ENCODE measurements at places on chromosomes 12 and 14. TPM values are rescaled to one million over a fixed set of nuclear protein-coding genes. Genes with fewer than 3 reads are reported as not detected.
A peak's percentile ranks its signal among the peaks of the same experiment; 100 is the strongest.

DNA sequence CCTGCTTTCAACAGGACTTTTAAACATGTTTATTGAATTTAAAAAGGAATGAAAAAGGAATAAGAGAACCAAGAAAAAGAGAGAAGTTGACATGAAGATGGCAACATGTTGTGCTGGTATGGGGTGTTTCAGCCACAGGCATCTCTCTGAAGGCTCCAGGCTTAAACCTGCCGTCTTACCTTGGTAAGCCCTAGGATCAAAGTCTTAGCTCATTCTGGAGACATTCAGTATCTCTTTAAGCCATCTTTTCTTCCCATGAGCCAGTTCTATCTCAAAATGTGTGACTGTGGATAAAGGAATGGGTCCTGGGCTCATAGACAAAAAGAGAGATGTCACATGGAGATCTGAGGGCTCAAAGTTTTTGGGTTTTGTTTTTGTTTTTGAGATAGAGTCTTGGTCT, 1.6 kb upstream of the TFCP2 start:
- no peak for DNase-seq

GRCh38 chr14:105861985-105862465, 335.6 kb downstream of the TMEM121 start:
- no peak for DNase-seq

DNA sequence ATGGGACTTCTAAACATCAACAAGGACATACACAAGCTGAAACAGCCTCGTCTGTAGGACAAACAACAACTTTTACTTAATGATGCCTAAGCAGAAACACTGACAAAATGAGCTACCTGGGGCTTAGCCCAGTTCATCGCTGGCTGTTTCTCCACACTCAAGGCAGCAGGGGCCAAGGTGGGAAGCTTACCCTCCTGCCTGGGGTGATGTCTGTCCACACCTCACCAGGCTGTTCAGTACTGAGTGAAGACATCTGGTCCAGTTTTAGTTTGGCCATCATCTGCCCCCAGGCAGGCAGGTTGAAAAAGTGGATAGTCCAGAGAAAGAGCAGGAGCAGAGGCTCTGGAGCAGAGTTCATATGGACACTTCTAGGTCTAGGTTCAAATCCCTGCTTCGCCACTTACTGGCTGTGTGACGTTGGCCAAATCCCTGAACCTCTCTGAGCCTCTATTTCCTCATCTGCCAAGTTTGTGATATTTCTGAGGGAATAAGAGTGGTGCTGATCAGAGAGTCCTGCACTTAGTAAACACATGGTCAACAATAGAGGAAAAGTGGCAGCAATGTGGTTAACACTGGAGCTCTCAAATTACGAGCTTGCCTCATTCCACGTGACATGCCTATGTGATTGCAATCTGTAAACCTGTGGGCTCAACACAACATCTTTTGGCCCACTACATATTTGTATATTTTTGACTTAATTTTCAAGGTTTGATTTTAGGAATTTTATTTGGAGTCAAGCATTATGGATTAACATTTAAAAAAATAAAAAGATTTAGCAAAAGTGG, 720.1 kb upstream of the TMEM132C start:
- DNase-seq: no peak

DNA sequence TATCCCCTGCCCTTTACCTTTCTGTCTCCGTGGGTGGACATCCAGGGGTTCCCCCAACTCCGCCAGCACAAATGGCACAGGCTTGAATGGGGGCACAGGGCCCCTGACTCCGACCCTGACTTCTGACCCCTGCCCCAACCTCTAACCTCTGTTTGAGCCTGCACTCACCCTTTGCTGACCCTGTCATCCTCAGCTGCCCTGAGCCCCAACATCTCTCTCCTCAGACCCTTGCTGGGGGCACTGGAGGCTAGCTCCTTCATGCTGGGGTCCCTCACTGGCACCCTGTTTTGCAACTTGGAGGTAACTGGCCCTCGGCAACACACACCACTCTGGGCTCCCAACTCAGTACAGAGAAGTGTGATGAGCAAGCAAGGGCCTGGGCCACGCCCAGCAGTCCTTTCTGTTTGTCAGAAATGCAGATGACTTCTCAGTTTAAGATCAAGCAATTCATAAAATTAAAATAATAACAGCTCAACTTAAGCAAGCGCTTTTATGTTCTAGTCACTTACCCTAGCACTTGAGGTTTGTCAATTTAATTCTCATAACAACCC, 2.1 kb downstream of the IFI27 start:
- no peak for DNase-seq

- no peak for DNase-seq
Measured at GRCh38 chr14:91111443-91111842, 2.4 kb upstream of the DGLUCY start.

DNA sequence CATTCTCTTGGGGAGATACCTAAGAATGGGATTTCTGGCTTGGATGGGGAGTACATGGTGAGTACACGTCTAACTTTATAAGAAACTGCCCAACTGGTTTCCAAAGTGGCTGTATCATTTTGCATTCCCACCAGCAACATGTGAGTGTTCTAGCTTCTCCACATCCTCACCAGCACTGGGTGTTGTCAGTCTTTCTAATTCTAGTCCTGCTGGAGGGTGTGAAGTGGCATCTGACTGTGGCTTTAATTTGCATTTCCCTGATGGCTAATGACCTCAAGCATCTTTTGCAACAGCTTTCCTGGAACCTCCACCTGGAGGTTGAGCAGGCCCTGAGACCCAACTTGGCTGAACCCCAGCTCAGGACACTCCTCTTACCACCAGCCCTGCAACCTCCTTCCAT, 17.8 kb downstream of the SELPLG start:
- DNase-seq: no peak

- peak; percentile 43 for DNase-seq
Measured at GRCh38 chr12:49622501-49623141, 740 bp upstream of the PRPF40B start.

- DNase-seq: no peak
Measured at GRCh38 chr12:107788690-107789458, 14.4 kb downstream of the ASCL4 start.

DNA sequence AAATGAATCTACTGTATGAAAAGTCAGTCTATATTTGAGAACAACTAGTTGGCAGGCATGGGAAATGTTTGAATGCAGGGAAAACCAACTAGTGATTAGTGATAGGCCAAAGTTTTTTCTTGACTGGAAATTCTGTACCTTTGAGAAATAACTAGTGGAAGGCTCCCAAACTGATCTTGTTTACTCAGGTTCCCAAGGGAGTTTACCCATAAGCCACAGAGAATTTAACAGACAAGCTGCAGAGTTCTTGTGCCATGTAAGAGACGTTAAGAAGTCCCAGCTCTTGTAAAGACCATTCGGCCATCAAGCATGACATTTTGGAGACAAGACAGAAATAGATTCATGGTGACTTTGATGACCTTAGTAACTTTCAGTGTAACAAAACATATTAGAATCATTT, 1882.8 kb upstream of the SEL1L start:
- no peak for DNase-seq

GRCh38 chr12:3694673-3695072, 58.2 kb downstream of the CRACR2A start:
- DNase-seq: no peak

DNA sequence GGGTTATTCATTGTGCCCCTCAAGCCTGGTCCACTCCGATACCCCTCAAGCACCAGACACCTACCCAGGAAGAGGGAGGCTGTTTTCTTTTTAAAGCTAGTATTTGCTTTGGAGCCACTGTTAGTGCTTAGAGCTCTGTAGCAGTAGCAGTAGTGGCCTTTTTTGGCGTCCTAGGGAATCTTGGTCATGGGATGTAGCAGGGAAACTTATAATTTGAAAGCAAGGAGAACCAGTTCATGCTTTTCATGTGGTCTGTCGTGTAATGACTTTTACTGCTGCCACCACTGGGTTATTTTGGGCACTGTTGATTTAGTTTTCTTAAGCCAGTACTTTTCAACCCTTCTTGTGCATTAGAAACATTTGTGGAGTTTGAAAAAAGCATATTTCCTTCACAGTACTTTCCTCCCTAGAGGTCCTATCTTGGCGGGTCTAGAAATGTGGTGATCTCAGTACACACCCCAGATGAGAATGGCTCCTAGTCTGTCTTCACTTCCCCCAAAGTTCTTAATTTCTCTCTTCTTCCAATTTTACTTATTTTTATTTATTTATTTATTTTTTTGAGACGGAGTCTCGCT, 49.7 kb downstream of the MARK3 start:
- no peak for DNase-seq

DNA sequence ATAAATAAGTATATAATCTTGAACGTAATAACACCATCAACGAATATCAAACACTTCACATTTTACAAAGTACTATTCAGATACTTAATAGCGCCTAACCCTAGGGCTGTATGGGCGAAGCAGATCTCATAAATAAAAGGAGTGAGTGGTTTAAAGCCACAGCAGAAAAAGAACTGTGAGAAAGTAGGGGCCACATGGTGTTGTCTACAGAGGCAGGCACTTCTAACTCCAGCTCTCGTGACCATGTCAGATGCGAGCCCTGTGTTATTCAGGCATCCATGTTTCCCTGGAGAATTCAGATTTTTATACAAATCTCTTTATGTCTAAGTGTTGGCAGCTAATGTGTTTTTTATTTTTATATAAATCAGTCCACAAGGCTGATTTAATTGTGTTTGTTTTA, 212.2 kb downstream of the FBXL14 start:
- no peak for DNase-seq

DNA sequence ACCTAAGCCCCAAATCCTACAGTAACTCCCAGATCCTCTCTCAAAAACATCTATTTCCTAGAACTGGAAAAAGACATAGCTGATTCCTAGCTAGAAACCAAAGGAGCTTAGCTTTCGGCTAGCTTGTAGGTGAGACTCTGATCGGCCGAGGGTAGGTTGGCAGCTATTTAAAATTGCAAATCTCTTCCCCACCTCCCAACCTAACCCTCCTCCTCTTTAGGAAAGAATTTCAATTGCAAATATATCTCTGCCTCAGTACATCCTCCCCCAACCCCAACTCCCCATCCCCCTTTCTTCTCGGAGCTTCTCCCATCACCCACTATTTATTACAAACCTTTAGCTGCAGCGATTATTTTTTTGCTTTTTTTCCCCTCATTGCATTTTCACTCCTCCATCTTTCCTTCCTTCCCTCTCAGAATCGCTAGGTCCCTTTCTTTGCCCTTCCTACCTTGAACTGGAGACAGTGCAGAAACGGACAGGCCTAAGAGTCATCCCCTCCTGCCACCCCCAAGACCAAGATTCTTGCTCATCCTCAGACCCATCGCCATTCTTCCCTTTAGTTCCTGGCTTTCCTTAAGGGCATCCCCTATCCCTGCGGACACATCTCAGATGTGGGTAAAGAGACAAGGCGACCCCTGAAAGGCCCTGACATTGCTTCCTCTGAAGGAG, 13.4 kb downstream of the ZFHX2 start:
- DNase-seq: no peak

GRCh38 chr14:20603813-20604690, 12.9 kb upstream of the RNASE12 start:
- DNase-seq: no peak

- DNase-seq: no peak
Measured at GRCh38 chr12:62468397-62468796, 1.8 kb downstream of the MON2 start.

- DNase-seq: peak; percentile 15
Measured at GRCh38 chr14:99688210-99688581, 4.1 kb downstream of the CYP46A1 start.

DNA sequence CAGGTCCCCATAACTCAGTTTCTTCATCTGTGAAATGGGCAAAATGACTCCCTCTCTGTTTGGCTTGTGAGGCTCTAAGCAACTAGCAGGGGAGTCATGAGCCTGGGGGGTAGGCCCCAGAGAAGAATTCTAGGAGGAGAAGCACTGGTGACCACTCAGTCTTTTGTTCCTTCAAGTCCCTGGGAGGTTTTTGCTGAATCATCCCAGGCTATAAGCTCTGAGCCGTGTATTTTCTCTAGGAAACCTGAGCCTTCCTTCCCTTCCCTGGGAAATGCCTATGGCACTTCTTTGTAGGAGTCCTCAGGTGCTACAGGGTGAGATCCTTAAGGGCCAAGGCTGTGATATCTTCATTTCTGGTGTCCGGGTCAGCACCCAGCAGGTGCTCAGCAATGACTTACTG, 4.5 kb downstream of the RPH3A start:
- no peak for DNase-seq

RAD51AP1 gene
- 6.6 TPM for total RNA-seq

PIGH gene
- 16.3 TPM for total RNA-seq

KITLG gene
- 32.8 TPM for total RNA-seq

ART4 gene
- total RNA-seq: 0.49 TPM

SERPINA12 gene
- not detected for total RNA-seq

PKP2 gene
- total RNA-seq: 130 TPM

HELB gene
- total RNA-seq: 5.2 TPM

KRT6C gene
- not detected for total RNA-seq

RAD9B gene
- 0.69 TPM for total RNA-seq

PDE6H gene
- total RNA-seq: not detected

CELA1 gene
- not detected for total RNA-seq

ITGA7 gene
- total RNA-seq: 10.8 TPM

DEPDC4 gene
- total RNA-seq: 2.8 TPM

AMIGO2 gene
- 2.0 TPM for total RNA-seq

KRT80 gene
- total RNA-seq: 0.66 TPM

NABP2 gene
- total RNA-seq: 68.4 TPM

ZFHX2 gene
- 1.8 TPM for total RNA-seq
